ENCODE measurements at places on chromosomes 12 and 14.

DNA sequence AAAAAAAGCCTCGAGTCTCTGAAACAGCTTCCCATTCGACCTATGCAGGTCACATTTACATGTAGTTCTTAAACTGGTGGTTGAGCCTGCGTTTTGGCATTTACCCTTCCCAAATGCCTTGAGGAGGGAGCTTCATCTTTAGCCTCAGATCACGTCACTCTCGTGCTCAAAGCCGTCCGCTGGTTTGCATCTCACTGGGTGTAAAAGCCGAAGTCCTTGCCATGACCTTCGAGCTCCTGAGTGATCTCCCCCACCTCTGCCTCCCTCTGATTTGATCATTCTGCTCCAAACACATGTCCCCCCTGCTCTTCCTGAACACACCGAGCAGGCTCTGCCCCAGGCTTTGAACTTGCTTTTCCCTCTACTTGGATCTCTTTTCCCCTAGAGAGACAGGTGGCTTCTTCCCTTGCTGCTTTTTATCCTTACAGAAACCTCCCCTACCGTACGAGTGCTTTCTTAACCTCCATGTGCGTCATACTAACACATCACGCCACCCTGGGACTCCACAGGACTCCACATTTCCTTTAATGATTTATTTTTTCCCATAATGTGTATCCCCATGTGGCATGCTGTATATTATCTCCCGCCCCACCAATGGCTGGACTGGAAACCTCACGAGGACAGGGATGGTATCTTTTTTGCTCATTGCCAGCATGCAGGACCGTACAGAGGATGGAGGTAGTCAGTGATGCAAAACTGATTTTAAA, 610.7 kb downstream of the VRK1 start:
- no peak overlapping the region for H3K27ac ChIP-seq
- no peaks in the 10 kb centered on the region for H3K27me3 ChIP-seq
- no peaks in the 10 kb centered on the region for H3K4me1 ChIP-seq
- no peak overlapping the region for H3K4me3 ChIP-seq
- no peak for DNase-seq

GRCh38 chr14:69838881-69839416, 40.3 kb upstream of the SMOC1 start:
- H3K36me3 ChIP-seq = no peaks in the 10 kb centered on the region
- H3K4me1 ChIP-seq = no peaks in the 10 kb centered on the region
- H3K4me3 ChIP-seq = no peak overlapping the region
- no peaks in the 10 kb centered on the region for H3K27me3 ChIP-seq
- no peak for DNase-seq

GRCh38 chr14:58668848-58669480, 31.2 kb downstream of the DACT1 start:
- H3K36me3 ChIP-seq = no peaks in the 10 kb centered on the region
- no peak overlapping the region for H3K4me3 ChIP-seq
- H3K27me3 ChIP-seq = no peaks in the 10 kb centered on the region
- no peak overlapping the region for H3K27ac ChIP-seq

GRCh38 chr14:63375769-63376168, 57.0 kb upstream of the GPHB5 start:
- H3K36me3 ChIP-seq = no peaks in the 10 kb centered on the region
- H3K27ac ChIP-seq = no peak overlapping the region

DNA sequence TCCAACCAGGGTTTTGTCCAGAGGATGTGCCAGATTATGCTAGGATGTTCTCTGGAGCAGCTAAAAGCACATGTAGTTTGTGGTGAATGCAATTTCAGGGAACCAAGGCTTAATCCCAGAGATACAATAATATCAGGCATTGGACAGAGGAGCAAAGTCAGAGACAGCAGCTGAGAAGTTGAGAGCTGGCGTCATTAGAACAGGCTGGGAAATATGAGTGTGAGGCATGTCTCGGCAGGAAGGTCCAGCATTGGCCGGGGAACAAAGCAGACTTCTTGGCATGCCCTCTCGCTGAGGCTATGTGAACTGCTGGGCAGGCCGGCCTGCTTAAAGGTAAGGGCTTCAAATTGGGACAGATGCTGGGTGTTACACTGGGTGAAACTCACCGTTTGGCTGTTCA, 125.4 kb downstream of the CAND1 start:
- DNase-seq = no peak
- H3K27ac ChIP-seq = no peak overlapping the region
- no peaks in the 10 kb centered on the region for H3K4me1 ChIP-seq
- H3K4me3 ChIP-seq = no peak overlapping the region
- H3K27me3 ChIP-seq = no peaks in the 10 kb centered on the region

- H3K4me3 ChIP-seq = no peak overlapping the region
- no peak overlapping the region for H3K27ac ChIP-seq
- H3K36me3 ChIP-seq = no peaks in the 10 kb centered on the region
- no peak for DNase-seq
- no peaks in the 10 kb centered on the region for H3K27me3 ChIP-seq
Measured at GRCh38 chr14:96848011-96848410, 50.8 kb downstream of the VRK1 start.

GRCh38 chr12:109476807-109477184, 304 bp downstream of the KCTD10 start:
- no peak for DNase-seq
- H3K4me3 ChIP-seq = peak overlapping the region; percentile 86
- H3K27me3 ChIP-seq = no peaks in the 10 kb centered on the region
- H3K27ac ChIP-seq = peak overlapping the region; percentile 67

GRCh38 chr12:58639318-58639934, 280.9 kb downstream of the LRIG3 start:
- no peaks in the 10 kb centered on the region for H3K4me1 ChIP-seq
- no peaks in the 10 kb centered on the region for H3K27me3 ChIP-seq
- no peaks in the 10 kb centered on the region for H3K36me3 ChIP-seq
- H3K4me3 ChIP-seq = no peak overlapping the region
- H3K27ac ChIP-seq = no peak overlapping the region

GRCh38 chr12:120599672-120600552, 18.7 kb upstream of the POP5 start:
- H3K27me3 ChIP-seq = no peaks in the 10 kb centered on the region
- H3K27ac ChIP-seq = no peak overlapping the region
- no peak overlapping the region for H3K4me3 ChIP-seq

DNA sequence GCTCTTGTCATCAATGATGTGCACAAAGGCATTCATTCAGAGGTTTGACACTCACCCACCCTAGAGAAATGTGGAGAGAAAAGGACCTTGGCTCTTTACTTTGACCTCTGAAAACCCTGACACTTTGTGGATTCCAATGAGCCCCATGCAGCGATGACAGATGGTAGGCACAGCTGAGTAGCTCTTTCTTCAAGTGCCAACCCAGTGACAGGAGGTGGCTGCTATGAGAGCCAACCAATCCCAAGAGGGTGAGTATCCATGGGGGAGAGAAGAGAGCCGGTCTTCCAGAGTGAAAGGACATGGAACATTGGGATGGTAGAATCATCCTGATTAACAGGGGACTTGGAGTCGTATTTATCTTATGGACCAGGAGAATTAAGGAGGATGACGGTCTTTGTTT, 17.8 kb downstream of the SLC8A3 start:
- H3K27me3 ChIP-seq = no peaks in the 10 kb centered on the region
- no peak for DNase-seq
- H3K4me1 ChIP-seq = no peaks in the 10 kb centered on the region
- no peak overlapping the region for H3K27ac ChIP-seq
- H3K36me3 ChIP-seq = no peaks in the 10 kb centered on the region

DNA sequence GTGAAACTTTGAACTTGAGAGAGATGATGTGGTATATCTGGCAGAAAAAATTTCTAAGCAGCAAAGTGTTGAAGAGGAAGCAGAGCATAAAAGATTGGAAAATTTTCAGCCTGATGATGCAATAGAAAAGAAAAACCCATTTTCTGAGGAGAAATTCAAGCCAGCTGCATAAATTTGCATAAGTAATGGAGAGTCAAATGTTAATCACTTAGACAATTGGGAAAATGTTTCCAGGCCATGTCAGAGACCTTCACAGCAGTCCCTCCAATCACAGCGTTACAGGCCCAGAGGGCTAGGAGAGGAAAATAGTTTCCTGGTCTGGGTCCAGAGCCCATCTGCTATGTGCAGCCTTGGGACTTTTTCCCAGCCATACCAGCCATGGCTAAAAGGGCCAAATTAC, 469.0 kb upstream of the FOXG1 start:
- no peaks in the 10 kb centered on the region for H3K36me3 ChIP-seq
- no peak overlapping the region for H3K27ac ChIP-seq
- H3K4me3 ChIP-seq = no peak overlapping the region
- DNase-seq = no peak
- no peaks in the 10 kb centered on the region for H3K27me3 ChIP-seq
- H3K4me1 ChIP-seq = no peaks in the 10 kb centered on the region

GRCh38 chr12:56337753-56338251, 882 bp upstream of the IL23A start:
- peak overlapping the region; percentile 99 for H3K27ac ChIP-seq
- peaks cover 43% of the 10 kb centered on the region for H3K4me1 ChIP-seq
- no peaks in the 10 kb centered on the region for H3K36me3 ChIP-seq
- peak overlapping the region; percentile 5 for H3K4me3 ChIP-seq

DNA sequence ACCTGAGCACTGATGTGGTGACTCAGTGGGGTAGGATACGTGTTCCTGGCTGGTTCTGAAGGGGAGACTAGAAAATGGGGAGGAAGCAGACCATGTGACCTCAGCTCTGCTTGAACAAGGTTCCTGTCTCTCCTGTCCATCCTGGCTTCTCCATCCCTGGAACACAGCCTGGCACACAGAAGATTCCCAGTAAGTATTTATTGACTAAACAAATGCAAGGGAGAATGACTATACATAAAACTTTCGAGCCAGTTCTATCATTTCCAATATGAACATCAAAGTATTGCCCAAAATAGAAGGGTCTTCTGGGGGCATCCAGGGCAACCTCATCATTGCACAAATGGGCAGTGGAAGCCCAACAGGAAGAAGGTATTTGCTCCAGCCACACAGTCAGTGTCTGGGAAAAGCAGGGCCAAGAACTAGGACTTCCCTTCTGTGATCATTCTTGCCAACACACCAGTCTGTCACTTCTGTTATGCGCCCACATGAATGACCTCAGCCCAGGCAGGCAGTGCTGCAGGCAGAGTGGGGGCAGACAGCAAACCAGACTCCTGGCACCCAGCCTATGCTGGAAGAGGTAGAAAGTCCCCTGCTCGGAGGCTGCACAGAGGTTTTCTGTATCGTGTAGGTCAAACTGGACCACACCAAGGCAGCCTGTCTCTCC, 5.6 kb upstream of the SERPINA9 start:
- no peaks in the 10 kb centered on the region for H3K36me3 ChIP-seq
- H3K27ac ChIP-seq = no peak overlapping the region
- H3K4me3 ChIP-seq = no peak overlapping the region
- H3K4me1 ChIP-seq = no peaks in the 10 kb centered on the region
- no peaks in the 10 kb centered on the region for H3K27me3 ChIP-seq

DNA sequence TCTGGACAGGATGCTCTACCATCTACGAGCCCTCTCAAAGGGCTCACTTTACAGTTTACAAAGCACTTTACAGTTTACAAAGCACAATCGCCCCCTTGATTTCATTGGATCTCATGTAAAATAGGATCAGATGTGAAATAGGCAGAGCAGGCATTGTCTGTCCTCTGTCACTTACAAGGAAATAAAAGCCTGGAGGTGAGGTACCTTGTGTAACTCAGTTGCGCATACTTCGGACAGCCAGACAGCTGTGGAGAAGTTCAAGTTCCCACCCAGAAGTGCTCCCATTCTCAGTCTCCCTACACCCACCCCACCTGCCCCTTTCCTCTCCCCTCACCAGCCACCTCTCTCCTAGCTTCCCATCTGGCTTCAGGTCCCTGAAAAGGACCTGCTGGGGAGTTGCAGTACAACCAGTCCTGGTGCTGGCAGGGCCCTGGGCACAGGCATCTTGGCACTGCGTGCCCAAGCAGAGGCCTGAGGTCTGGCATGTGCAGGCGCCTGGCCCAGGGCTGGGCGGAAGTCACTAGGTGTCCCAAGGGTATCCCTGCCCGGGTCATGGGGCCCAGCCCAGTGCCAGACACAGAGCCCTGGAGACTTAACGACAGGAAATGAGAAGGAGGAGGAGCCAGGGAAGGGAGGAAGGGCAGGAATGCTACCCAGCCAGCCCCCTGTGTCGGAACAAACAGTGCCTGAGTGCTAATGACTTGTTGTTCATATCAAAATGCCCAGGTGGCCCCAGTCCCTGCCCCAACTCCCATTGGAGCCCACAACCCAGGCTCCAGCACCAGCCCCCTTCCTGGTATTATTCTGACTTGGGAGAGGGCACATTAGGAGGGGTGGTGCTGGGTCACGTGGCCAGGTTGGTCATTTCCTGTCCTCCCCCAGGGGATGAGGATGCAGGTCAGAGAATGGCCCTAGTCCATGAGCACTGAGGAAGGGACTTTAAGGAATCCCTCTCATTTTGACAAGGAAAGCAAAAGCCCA, 5.4 kb downstream of the RAPGEF3 start:
- DNase-seq = no peak
- H3K36me3 ChIP-seq = no peaks in the 10 kb centered on the region
- peaks cover 28% of the 10 kb centered on the region for H3K4me1 ChIP-seq
- no peak overlapping the region for H3K27ac ChIP-seq

- no peak overlapping the region for H3K27ac ChIP-seq
- H3K4me1 ChIP-seq = no peaks in the 10 kb centered on the region
- no peaks in the 10 kb centered on the region for H3K36me3 ChIP-seq
- no peak for DNase-seq
- H3K4me3 ChIP-seq = no peak overlapping the region
Measured at GRCh38 chr14:57526942-57527341, 33.3 kb upstream of the CCDC198 start.

DNA sequence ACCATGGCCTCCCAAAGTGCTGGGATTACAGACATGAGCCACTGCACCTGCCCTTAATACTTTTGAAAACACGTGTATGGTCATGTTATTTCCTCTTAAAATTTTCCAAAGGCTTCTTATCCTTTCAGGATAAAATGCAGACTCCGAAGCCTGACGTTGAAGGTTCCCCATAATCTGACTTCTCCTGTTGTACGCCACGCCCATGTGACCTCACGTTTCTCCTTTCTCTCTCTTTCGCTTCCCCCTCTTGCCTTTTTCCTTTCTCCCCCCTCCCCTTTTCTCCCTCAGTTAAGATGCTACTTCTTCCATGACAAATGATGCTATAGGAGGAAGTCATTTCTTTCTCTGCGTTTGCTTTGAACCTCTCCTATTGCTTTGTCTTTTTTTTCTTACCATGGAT, 266.0 kb downstream of the FBXL14 start:
- no peak overlapping the region for H3K4me3 ChIP-seq
- H3K36me3 ChIP-seq = no peaks in the 10 kb centered on the region
- H3K27me3 ChIP-seq = no peaks in the 10 kb centered on the region
- DNase-seq = no peak

GRCh38 chr14:21088687-21089086, 9.8 kb downstream of the ZNF219 start:
- no peak overlapping the region for H3K4me3 ChIP-seq
- H3K27me3 ChIP-seq = no peaks in the 10 kb centered on the region
- DNase-seq = no peak
- H3K4me1 ChIP-seq = no peaks in the 10 kb centered on the region

- H3K27ac ChIP-seq = no peak overlapping the region
- no peaks in the 10 kb centered on the region for H3K27me3 ChIP-seq
- no peaks in the 10 kb centered on the region for H3K36me3 ChIP-seq
Measured at GRCh38 chr12:79344855-79345847, 345.6 kb downstream of the PAWR start.

GRCh38 chr12:86710109-86710508, 453.9 kb upstream of the MGAT4C start:
- no peak overlapping the region for H3K4me3 ChIP-seq
- no peak overlapping the region for H3K27ac ChIP-seq
- H3K36me3 ChIP-seq = no peaks in the 10 kb centered on the region
- no peaks in the 10 kb centered on the region for H3K27me3 ChIP-seq

Data from MM.1S (cell line).